ENCODE measurements at places on chromosomes 6 and 20.

GRCh38 chr6:57173056-57173885 is 1.1 kb downstream of the BAG2 start:
- DNase-seq, result no peak

- DNase-seq, result no peak
Measured at GRCh38 chr20:52033313-52033712, 158.3 kb downstream of the ZFP64 start.

GRCh38 chr6:26537846-26538571 is at the start of gene HMGN4:
TSS of gene HMGN4 (plus strand) at chr6:26538366. CDS start at chr6:26545207, 6,841 bp downstream.
- peak; percentile 81 for DNase-seq

GRCh38 chr6:145373826-145374225 is 361.5 kb downstream of the EPM2A start:
- DNase-seq, result no peak

DNA sequence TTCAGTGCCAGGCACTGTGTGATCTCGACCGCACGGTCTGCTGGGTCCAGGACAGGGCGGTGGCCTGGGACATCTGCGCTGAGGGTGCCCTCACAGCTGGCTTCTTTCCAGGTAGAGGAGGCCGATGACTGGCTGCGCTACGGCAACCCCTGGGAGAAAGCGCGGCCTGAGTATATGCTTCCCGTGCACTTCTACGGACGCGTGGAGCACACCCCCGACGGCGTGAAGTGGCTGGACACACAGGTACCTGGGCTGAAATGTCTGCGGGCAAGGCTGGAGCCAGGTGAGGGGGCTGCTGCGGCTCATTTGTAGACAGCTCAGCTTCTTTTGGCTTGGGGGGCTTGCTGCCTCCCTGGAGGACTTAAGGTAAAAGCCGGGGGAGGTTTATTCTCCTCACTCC is 26.6 kb downstream of the PYGB start:
- no peak for DNase-seq

- DNase-seq, result no peak
Measured at GRCh38 chr6:167980911-167981580, 16.4 kb upstream of the KIF25 start.

- peak; percentile 99 for DNase-seq
Measured at GRCh38 chr20:20860078-20860806, 147.8 kb upstream of the RALGAPA2 start.

- no peak for DNase-seq
Measured at GRCh38 chr6:148693882-148694484, 52.8 kb upstream of the UST start.

DNA sequence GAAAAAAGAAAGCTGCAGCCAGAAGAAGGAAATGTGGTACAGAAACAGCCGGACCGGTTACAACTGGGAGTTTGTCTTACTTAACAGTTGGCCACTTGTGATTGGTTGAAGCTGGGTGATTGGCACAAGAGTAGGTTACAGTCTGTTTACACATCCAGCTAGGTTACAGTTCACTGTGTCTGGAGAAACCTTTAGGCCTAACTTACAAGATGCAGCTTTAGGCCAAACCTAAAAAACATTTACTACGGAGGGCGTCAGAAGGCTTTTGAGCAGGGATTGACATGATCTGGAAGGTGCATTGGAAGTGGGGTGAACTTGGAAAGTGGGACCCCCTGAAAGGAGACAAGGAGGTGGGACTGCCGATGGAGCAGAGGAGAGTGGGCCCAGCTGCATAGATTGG is 122.3 kb downstream of the BANF2 start:
- no peak for DNase-seq

DNA sequence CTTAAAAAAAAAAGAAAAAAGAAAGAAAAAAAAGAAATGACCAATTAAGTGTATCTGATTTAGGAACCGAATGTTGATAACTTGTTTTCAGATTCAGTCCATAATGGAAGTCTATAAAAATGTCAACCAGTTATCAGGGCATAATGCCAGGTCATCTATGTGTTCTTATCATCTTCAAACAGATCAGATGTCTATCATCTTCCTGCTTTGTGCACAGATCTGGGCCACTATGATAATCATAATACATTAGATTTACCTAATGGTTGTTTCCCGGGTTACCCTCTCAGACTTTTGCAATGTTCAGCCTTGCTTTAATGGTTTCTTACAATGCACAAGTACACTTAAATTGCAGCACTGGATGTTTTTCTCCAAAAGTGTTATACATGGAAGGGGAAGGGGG is 100.6 kb downstream of the NKAIN2 start:
- no peak for DNase-seq

DNA sequence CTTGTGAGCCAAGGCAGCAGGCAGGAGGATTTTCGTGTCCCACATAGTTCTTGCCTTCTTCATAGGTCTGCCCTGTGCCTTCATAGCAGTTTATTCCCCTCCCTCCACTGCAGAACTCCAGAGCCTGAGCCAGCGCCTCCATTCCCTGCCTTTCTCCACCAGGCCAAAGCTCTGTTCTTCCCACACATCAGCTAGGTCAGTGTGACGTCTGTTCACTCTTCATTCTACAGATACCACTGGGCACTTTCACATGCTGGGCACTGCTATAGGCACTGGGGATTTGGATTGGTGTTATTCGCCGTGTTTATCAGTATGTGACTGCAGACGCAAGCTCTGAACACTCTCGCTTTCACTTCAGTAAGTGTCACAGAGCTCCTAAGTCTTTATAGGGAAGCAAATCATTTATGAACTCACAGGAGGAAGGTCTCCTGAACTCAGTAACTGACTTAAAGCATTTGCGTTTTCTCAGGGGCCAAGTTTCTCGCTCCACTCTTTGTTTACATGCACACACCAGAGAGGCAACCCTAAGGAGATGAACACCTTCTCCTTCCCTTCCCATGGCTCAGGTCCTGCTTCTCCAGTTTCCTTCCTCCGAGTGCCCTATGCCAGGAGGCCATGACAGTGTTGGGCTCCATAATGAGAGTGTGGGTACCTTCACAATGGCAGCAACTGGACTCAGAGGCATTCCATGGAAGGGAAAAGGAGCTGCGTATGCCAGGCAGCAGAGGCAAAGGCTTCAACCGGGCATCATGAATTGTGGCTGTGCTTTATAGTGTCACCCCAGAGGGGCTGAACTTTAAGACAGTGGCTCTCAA is 6.3 kb upstream of the APMAP start:
- DNase-seq, result no peak

DNA sequence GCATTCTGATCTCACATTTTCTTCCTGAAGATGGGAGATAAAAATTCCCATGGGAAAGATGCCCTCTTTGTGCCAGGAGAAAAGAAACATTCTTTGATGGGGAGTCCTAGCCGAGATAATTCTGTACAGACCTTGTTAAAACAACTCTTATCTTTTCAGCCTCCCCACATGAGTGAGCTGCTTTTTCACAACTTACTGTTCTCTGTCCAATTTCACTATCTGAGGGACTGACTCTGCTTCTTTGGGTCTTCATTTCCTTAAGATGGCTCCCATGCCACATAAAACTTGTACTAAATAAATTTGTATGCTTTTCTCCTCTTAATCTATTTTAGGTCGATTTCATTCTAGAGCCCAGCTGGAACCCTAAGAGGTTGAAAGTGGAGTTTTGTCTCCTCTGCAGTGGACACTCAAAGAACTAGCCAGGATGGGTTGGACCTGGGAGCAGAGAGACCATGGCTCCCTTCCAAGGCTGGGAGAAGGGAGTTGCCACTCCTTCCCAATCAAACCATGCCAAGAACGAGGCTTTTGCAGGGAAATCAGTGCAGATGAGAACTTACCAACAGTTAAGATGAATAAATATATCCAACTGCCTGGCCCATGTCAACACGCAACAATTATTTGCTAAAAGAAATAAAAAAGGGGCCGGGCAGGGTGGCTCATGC is 285.8 kb upstream of the SULF2 start:
- no peak for DNase-seq

DNA sequence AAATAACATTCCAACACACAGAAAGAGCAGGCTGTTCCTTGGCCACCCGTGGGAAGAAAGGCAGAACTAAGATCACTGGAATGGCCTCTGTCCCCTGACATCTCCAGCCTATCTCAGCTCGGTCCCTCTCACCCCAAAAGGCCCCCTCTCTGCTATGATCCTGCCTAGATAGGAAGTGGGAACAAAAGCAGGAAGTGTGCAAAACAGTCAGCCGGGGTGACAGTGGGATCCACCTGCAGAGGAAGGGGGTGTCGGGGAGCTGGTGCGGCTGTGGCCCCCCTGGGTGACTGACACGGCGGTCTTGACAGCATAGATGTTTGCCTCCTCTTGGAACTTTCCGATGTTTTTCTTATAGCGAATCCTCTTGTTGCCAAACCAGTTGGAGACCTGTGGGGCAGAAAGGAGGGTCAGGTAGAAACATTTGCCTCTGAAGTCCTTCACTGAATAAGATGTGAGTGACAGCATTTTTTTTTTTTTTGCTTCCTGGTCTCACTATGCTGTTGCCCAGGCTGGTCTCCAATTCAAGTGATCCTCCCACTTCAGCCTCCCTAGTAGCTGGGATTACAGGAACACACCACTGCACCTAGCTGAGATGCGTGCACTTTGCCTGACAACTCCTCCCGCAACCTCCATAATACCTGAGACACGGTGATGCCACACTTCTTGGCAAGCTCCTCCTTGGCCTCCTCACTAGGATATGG is 2.8 kb downstream of the PBX2 start:
- DNase-seq, result no peak

- no peak for DNase-seq
Measured at GRCh38 chr6:91710342-91710741, 1123.5 kb upstream of the MAP3K7 start.

- no peak for DNase-seq
Measured at GRCh38 chr20:63759377-63759901, 19.9 kb downstream of the SLC2A4RG start.

DNA sequence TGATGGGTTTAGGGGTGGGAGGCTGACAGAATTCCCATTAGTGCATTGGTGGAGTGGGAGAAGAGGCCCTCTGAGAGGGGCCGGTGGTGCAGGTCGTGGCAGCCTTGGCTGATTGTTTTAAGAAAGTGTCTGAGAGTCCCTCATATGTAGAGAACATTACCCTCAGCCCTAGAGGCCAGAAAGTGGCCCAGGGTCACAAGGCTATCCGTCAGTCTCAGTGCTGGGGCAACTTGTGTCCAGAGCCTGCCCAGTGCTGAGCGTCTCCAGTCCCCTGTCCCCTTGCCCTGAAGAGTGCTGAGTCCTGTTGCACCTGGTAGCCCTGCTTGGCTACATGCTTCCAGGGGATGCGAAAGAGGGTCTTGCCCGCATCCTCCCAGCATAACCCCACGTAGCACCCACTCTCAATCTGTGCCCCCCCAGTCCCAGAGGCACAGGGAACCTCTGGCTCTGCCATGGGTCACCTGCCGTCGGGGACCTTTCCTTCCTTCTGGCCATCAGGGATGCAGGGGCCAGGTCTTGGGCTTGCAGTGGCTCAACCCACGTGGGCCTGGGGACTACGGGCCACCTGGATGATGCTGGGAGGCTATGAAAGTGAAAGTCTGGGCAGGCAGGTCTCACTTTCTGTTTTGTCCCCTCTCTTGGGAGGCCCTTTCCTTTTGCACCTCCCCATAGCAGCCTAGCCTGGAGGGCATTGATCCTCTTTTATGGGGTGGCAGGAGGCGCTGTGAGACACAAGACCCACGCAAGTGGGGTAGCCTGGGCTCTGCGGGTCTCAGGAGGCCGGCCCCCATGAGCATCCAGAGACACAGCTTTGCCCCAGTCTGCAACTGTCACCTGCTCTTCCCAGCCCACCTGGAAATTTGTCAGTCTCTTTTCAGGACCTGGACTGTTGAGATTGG is 12.2 kb downstream of the DUSP15 start:
- peak; percentile 8 for DNase-seq

All from WTC11 (cell line).